Vagina (tissue), 2 donors: ENCODE measurements at places on chromosomes 2 and 18. TPM values are rescaled to one million over a fixed set of nuclear protein-coding genes. Genes with fewer than 3 reads are reported as not detected.

DNA sequence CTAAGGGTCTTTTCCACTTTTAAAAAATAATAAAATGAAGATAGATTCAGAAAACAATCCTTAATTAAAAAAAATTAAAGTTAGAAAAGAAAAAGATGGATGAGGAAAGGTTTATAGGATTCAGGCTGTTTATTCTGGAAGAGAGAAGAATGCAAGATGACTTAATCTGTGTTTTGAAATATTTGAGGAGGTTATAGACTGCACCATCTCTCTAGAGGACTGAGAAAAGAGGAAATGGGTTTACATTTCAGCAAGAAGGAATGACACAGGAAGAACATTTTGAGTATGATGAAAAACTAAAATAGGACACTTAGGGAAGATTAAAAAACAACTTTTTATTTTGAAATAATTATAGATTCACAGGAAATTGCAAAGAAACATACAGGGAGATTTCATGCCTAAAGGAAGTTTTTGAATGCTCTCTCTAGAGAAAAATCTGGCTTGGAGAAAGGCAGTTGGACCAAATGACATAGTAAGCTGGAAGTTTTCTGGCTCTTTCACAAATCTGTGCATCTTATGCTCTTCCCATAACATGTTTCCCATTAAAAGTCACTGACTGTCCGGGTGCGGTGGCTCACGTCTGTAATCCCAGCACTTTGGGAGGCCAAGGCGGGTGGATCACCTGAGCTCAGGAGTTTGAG, 75.0 kb downstream of the CERS6 start:
- DNase-seq: no peak

DNA sequence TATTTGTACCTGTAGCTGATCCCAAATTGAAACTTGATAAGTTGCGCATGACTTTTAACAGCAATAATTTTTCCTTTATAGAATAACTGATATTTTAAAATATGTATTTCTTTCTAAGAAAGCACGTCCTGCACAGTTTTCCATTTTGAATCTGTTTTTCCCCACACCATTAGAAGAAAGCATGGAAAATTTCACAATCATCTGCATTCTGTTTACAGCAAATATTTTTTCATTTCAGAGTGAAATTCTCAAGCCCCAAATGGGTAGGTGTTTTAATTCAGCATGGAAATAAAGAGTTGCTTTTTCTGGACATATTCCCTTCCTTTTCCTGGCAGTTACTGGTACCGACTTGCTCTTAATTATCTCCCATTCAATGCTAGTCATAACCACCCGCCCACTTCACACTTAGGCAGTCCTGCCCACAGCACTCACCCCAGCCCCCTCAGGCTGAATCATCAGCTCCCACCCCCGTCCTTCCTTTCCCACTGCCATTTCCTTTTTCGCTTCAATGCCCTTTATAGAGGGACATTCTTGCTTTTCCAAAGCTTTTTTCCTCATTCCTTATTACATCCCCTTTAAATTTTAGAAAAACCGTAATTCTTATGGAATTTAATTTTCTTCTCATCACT, 89.2 kb upstream of the GLS start:
- no peak for DNase-seq

DNA sequence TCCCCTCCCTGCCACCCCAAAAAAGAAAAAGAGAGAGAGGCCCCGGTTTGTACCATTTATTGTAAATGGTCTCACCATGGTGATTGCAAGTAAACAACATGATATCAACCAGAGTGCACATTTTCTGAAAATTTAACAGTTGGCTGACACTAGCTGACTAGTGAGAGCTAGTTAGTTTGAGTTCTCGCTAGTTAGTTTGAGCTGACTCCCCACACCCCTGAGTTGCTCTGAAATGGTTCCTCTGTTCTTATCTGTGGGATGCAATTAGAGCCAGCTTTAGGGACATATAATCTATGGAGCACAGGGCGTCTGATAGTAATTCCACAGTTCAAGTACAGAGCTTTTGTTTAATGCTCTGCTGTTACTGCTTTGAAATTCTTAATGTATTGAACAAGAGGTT, 13.1 kb downstream of the CASP10 start:
- no peak for DNase-seq

GRCh38 chr18:48597110-48597509, 58.3 kb downstream of the CTIF start:
- DNase-seq: no peak

The KCNG2 gene
- not detected for total RNA-seq
